ENCODE measurements at places on chromosomes 6 and 20.
A peak's percentile ranks its signal among the peaks of the same experiment; 100 is the strongest.

GRCh38 chr6:122476131-122476530 lies 4.5 kb upstream of the SERINC1 start:
- DNase-seq: peak; percentile 23

- peak; percentile 34 for DNase-seq
Measured at GRCh38 chr6:24719125-24719971, at the start of gene C6orf62. Gene C6orf62, minus strand, starts transcription at chr6:24719154. Its CDS starts 486 bp downstream, at chr6:24718668.

- DNase-seq: no peak
Measured at GRCh38 chr6:5231289-5231688, 29.5 kb downstream of the LYRM4 start.

DNA sequence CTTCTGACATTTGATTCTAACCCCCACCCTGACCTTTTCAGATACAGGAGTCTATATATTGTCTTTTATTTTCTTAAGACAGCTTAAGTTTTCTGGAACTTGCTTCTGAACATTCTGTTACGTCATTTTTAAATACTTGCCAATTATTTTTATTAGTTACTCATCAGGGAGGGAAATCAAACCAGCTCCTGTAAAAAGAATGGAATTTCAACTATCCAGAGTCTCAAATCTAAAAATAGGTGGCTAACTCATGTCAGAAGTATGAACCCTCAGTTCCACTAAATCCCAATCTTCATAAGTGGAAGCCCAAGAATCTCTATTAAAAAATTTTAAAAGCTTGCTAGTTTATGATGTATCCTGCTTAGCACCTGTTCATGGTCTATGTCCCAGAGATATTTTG lies 900.0 kb downstream of the KIF16B start:
- DNase-seq: no peak

GRCh38 chr6:52162940-52163908 lies 23.0 kb upstream of the IL17A start:
- no peak for DNase-seq

DNA sequence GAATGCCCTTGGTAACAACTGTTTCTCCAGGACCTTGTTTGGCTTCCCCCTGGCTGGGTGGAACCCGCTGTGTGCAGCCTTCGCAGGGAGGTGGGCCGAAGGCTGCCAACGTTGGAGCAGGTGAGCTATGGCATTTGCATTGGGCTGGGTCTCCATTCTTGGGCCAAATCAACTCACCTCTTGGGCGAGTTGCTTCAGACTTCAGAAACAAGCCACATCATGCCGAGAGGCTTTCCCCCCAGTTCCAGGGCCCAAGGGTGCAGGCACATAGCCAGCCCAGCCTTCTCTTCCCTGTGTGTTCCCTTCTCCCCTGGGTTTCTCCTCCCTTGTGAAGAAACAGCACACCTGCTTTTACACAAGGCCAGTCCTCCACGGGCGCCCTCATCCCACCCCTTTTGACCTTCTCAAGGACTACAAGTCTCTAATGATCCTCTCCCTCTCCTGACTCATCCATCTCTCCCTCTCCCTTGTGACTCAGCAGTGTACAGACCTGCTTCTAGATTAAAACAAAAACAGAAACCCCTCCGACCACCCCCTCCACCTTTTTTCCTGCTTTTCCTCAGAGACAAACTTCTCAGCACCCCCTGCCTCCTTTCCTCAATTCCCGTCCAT lies 41.6 kb downstream of the FAM209B start:
- DNase-seq: no peak

DNA sequence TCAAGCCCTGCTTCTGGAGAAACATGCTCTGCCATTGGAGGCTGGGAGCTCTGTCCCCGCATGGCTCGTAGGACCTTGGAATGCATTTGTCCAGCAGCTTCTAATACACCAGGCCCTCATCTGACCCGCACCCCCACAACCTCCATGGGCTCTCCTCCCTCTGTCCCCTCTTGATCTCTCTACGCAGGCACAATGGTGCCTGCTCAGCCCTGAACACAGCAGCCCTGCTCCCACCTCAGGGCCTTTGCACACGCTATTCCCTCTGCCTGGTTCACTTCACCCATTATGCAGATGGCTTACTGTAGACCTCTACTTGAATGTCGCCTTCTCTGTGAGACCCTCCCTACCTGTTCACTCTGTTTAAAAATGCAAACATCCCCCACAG lies 27.0 kb upstream of the PTGIS start:
- DNase-seq: no peak

- peak; percentile 92 for DNase-seq
Measured at GRCh38 chr6:37207903-37208456, 38.0 kb downstream of the PIM1 start.

GRCh38 chr6:114276783-114277182 lies 66.0 kb downstream of the HS3ST5 start:
- DNase-seq: no peak

DNA sequence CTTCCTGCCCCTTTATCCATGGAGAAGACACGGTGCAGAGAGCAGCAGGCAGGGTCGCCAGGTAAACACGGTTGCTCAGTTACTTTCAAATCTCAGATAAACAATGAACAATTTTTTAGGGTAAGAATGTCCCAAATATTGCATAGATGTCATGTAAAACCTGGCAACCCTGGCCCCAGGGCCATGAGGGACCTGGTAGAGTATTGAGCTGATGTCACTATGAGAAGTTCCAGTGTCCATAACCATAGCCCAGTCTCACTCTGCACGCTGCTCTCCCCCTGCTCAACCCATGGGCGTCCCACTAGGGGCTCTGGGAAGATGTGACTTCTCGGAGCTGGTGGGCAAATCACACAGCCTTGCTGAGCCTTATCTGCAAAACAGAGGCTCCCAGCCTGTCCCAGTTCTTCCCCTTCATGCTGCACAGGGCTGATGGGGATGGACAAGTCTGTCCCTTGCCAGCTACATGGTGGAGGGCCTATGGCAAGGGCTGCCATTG lies 71.3 kb upstream of the TOP1 start:
- no peak for DNase-seq

DNA sequence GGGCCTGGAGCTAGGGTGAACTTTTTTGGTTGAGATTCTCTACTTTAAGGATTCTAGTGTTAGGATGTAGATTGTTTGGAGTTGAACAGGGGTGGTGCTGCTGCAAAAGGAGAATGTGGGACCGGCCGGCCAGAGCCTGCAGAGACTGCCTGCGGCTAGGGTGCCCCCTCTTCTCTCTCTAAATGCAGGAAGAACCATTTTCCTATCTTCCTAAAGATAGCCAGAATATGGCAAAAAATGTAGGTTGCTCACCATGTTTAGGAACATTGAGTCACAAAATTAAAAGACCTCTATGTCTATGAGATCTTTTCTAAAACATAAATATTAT lies 39.5 kb downstream of the BICRAL start:
- DNase-seq: no peak

GRCh38 chr20:35515949-35516645 lies 13.4 kb downstream of the C20orf173 start:
- DNase-seq: no peak

- DNase-seq: no peak
Measured at GRCh38 chr20:35711588-35712209, 12.5 kb downstream of the ROMO1 start.

DNA sequence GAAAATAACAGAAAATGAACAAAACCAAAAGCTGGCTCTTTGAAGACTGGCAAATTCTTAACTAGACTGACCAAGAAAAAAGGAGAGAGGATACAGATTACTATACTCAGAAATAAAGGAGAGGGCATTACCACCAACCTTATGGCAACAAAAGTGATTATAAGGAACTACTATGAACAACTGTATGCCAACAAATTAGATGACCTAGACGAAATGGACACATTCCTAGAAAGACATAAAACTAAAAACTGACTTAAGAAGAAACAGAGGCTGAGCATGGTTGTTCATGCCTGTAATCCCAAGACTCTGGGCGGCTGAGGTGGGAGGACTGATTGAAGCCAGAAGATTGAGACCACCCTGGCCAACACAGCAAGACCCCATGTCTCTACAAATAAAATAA lies 33.5 kb downstream of the TRPC4AP start:
- DNase-seq: no peak

- DNase-seq: no peak
Measured at GRCh38 chr20:1827974-1828785, 67.0 kb upstream of the SIRPA start.

DNA sequence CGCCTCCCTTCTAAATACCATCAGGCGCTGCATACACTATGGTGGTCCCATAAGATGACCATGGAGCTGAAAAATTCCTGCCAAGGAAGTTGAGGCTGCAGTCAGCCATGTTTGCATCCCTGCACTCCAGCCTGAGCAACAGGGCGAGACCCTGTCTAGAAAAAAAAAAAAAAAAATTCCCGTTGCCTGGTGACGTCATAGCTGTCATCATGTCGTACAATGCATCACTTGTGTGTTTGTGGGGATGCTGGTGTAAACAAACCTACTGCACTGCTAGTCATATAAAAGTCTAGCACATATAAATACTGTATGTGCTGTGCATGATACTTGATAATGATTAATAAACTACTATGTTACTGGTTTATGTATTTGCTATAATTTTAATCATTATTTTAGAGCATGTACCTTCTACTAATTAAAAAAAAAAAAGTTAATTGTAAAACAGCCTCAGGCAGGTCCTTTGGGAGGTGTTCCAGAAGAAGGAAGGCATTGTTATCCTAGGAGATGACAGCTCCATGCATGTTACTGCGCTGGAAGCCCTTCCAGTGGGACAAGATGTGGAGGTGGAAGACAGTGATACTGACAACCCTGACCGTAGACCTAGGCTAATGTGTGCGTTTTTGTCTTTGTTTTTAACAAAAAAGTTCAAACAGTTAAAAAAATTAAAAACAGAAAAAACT lies 132.6 kb downstream of the BANF2 start:
- DNase-seq: no peak

DNA sequence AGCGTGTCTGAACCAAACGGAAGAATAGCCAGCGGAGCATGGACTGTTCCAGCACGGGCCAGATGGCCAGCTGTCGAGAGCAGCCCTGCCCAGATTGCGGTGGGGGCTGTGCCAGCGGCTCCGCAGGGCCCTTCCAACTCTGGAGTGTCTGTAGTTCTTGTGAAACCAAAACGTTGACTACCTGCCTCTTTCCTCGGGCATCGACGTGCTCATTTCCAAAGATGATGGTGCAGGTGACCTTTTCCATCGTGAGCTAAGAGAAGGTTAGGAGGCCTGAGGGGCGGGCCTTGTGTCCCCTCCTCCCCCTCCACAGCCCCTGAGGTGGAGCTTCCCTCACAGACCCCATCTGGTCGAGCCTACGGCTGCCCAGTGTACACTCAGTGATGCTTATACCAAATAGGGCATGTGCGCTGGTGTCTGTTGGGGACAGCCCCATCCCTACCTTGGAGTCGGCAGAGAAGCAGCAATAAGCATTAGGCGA lies 12.9 kb upstream of the C20orf144 start:
- DNase-seq: no peak

GRCh38 chr6:166940643-166941068 lies 15.7 kb downstream of the RNASET2 start:
- no peak for DNase-seq

GRCh38 chr20:22288957-22289356 lies 295.4 kb downstream of the FOXA2 start:
- DNase-seq: no peak

GRCh38 chr6:3569816-3570215 lies 113.0 kb upstream of the SLC22A23 start:
- no peak for DNase-seq

DNA sequence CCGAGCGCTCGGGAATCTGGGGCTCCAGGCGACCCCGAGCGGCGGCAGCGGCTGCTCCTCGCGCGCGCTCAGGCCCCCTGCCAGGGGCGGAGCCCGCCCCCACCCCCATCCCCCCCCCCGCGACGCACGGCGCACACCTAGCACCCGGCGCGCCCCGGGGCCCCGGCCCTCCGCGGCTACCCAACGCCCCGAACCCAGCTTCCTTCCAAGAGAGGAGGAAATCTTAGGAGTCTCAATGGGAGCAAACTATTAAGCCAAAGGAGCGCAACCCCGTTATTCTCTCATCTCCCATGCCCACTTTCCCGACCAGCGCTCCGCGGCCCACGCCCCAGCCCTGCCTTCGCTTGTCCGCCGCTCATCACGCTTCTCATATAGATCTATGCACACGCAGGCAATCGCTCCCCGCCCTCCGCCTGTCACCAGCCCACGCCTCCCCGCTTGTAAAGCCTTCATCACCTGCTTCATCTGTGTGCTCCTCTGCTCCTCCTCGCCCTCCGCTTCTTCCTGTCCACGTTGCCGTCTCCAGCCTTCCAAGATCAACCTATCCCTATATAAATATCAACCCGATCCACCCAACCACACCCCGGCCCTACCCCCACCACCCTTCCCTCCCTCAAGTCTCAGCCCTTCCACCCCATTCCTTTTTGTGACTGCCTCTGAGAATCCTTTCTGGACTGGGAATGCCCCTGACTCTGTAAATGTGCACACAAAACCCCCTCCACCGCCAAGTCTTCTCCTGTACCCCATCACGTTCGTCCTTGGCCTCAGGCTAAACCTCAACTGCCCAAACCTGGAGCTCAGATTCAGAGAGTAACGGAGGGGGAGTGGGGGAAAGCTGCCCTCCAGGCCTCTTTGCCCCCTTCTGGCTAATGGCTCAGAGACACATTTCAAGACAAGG lies at the start of gene DLK2:
TSS of gene DLK2 (minus strand) at position 18 of the 898 bp plus-strand sequence. CDS start 723 bp downstream, outside the sequence.
- peak; percentile 50 for DNase-seq

GRCh38 chr6:36000451-36000850 lies 24.0 kb downstream of the SLC26A8 start:
- DNase-seq: no peak
